Adrenal gland (tissue), 19 donors: ENCODE measurements at places on chromosomes 1 and 21.

DNA sequence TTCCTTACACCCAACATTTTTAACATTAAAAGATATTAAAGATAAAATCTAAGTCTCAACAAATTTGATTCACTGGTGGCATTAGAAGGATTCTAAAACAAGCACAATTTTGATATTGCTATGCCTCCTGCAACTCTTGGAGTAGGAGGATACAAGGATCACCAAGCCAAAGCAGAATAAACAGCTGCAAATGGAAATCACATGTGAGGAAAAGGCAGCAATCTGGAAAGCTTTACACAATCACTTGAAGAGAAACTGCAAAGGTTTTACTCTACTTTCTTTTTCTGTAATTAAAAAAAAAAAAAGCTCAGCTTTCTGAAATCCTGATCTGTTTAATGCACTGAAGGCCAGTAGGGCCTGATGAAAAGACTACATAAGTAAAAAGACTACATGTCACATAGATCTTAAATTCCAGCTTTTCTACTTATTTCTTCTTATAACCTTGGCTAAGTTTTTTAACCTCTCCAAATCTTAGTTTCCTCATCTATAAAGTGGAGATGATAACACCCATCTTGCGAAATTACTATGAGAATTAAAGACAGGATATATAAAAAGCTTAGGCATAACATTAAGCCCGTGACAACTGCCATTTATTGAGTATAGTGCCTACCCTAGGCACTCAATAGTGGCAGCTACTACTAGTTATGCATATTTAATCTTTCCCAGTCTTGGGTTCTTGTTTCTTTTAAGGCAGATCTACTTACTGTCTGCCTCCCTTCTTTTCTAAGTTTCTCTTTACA is 73.5 kb downstream of the EPS15 start:
- DNase-seq: no peak

DNA sequence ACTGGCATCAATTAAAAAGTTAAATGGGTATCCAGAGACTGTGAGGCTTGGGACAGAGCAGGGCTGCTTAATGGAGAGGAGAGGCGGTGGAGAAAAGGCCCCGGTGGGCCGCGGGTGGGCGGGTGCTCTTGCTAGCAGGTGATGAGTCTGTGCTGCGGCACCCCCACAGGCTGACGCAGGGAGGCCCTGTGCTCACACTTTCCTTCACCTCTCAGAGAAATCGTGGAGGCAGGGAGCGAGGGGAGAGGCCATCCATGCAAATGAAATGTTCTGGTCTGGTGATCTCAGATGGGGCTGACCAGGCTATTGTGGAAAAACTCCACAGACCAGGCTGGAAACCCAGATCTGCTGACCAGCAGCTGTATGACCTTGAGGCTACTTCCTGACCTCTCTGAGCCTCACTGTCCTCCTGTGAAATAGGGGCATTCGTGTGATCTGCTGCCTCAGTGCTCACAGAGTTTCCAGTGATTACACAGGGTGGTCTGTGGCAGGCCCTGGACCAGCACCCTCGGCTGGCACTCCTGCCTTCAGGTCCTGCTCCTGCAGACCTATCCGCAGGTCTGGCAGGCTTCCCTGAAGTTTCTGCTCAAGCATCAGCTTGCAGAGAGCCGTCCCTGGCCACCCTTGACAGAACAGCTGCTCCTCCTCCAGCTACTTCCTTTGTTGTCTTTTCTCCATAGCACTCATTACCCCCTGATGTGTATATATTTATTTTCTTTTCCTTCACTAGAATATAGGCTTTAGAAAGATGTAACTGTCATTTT is 89.2 kb downstream of the BEND5 start:
- DNase-seq: no peak

DNA sequence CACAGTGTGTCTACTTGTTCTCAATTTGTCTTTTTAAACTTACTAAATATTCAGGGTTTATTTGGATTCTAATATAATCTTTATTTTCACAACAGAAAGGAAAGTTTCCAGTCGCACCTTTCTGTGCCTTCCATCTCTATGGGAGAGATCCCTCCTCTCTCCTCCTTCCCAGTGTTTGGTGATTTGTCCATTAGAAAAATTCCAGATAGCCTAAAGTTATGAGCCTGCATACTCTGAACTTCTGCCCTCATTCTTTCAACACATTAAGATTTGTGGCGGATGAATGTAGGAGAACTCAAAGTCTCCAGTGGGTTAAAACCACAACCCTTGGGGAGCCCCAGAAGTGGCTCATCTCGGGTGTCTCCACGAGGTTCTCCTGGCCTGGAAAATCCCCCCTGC is 3.6 kb downstream of the NHLH2 start:
- DNase-seq: no peak

GRCh38 chr1:86860424-86860823 is 53.5 kb downstream of the SELENOF start:
- DNase-seq: no peak

DNA sequence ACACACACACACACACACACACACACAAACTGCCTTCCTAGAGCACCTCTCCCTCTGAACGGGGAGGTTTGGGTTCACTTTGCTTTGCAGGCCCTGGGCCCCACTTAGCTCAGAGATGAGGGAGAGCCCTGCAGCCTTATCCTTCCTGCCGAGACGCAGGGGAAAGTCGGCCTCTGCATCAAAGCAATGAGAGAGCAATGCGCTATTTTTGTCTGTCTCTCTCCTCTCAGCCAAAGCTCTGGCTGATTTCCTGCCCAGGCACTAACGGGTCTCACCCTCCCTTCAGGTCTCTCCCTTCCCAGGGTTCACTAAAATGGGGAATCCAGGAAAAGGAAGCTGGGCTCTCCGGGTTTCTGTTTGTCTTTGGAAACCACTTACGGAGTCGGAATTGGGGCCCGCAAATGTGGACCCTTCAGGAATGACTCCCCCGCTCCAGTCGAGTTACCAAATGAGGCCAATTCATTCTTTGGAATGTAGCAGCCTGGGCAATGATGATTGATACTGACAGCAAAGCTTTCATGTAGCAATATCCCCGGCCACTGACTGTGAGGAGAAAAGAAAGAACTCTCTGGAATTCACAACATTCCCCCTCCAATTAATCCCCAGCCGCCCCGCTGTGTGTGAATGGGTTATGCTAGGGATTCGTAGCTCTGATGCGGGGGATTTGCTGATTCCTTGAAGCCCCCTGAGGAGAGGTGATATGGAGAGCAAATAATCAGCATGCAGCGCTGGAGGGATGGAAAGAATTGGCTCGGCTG is 61.5 kb upstream of the WLS start:
- DNase-seq: no peak

DNA sequence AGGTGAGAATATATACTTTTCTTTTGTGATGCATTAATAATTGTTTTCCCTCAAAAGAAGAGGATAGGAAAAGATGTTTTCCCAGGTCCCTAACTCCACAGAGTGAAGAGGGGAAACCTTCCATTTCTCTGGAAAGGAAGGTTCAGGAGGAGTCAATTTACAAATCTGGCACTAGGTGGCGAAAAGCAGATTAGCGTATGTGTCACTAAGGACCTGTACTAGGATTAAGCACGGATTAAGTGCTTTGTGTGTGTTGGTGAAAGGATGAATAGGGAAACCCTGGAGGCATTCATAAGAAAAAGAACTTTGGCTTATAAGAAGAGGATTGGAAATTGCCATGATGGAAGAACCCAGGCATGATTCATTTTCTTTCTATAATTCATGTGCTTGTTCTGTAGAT is 410.1 kb upstream of the PLXNA2 start:
- no peak for DNase-seq

GRCh38 chr21:42465803-42466127 is 30.3 kb downstream of the RSPH1 start:
- DNase-seq: no peak

DNA sequence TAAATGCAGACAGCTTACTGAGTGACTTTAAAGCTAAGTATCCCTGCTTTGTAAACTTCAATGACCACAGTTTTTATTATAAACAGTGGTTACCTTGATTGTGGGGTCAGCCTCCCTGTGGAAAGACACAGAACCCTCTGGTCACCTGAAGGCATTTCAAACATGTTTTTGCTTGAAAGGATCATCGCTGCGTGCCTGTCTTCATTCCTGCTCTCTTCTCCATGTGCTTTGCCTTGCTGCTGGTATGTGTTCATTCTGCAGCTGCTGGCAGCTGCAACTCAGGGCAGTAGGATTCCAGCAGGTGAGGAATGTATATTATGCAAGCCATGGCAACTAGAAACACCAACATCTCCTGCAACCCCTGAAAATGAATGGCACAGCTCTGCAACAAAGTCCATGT is 81.0 kb upstream of the VAV3 start:
- no peak for DNase-seq

DNA sequence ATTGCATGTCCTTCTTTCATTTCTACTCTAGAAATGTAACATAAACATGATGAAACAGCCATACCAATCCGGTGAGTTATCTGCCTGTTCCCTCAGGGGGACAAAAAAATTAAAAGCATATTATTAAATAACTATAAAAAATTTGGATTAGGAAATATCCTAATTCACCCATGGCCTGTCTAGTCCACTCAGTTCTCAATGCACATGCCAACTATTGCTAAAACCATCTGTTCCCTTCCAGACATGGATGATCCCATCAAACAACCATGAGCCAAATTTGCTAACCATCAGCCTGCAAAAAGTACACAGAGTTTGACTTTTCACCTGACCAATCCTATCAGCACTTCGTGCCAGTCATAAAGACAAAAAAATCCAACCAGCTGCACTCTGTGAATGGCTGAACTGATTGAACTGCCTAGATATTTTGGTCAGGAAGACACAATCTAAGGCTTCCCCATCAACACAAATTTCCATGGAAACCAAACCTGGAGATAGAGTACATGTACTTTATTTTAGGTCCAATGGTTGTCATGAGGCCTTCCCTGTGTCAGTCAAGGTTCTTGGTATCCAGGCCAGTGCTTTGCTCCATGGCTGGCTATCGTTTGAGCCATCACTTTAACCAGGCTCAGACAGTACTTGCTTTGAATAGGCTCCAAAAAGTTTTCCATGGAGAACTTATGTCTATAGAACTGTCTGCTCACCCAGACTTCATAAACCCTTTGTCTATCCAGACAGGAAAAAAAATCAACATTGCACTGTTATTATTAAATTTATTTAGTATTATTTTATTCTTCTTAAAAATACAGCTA is 570.8 kb downstream of the LTN1 start:
- DNase-seq: no peak

GRCh38 chr1:245067257-245067656 is 87.5 kb upstream of the KIF26B start:
- no peak for DNase-seq

GRCh38 chr1:185896863-185897262 is 162.7 kb downstream of the HMCN1 start:
- no peak for DNase-seq

GRCh38 chr1:157497987-157498735 is 54.2 kb downstream of the FCRL5 start:
- DNase-seq: no peak

DNA sequence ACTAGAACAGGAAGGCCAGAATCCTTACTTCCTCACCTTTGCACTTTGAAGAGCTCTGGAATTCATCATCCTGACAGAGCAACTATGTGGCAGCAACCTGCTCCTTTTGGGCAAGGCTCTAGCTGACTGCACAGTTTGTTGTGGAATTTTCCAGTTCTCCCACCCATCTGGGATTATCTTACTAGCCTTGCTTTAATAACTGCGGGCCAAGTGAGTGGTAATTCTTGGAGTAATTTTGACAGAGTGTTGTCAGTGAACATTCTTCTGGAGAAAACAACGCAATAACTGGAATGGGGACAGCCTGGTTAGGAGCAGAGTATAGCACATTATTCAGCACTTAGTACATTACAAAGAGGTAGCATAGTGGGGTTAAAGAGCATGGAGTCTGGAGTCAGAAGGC is 75.3 kb downstream of the NTMT2 start:
- no peak for DNase-seq

DNA sequence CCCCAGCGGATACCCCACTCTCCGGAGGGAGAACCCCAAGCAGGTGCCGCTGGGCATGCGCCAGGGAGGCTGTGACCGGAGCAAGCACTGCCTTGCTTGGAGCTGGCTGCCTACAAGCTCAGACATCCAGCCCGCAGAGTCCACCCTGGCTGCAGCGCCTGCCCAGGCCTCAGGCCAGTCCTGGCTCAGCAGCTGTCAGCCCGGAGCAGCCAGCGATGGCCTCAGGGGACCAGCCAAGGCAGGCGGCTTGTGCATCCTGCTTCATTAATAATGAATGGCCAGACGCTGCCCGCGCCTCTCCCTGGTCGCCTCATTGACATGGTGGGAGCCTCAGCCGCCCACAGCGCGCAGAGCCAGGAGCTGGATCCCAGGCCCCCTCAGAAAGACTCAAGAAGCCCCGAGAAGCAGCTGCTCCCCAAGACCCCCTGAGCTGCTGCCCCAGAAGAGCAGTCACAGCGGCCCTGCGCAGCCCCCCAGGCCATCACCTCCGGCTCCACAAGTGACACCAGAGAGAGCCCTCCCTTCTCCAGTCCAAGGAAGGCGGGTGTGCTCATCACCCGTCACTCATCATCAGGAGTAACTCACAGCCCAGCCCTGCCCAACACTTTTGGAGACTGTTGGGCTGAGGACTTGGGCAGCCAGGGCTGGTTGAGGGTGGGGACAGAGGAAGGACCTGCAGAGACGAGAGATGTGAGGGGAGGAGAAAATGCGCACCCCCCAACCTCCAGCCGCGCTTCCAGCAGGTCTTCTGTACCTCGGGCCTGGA is 19.6 kb downstream of the KCNAB2 start:
- DNase-seq: no peak

DNA sequence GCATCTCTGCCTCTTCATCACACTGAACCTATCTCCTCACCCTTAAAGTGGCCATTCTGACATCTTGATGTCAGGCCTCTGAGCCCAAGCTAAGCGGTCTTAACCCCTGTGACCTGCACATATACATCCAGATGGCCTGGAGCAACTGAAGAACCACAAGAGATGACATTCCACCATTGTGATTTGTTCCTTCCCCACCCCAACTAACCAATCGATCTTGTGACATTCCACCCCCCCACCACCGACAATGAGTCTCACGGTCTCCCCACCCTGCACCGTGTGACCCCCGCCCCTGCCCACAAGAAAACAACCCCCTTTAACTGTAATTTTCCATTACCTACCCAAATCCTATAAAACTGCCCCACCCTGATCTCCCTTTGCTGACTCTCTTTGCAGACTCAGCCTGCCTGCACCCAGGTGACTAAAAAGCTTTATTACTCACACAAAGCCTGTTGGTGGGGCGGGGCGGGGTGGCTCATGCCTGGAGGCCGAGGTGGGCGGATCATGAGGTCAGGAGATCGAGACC is 21.0 kb upstream of the PINK1 start:
- no peak for DNase-seq

GRCh38 chr1:41842993-41843755 is 75.5 kb downstream of the HIVEP3 start:
- DNase-seq: no peak

GRCh38 chr1:68293122-68293521 is 60.8 kb upstream of the WLS start:
- DNase-seq: no peak

- DNase-seq: no peak
Observed at GRCh38 chr1:75129983-75130789, 4.0 kb upstream of the LHX8 start.

- no peak for DNase-seq
Observed at GRCh38 chr1:169043823-169044222, 62.7 kb upstream of the ATP1B1 start.

DNA sequence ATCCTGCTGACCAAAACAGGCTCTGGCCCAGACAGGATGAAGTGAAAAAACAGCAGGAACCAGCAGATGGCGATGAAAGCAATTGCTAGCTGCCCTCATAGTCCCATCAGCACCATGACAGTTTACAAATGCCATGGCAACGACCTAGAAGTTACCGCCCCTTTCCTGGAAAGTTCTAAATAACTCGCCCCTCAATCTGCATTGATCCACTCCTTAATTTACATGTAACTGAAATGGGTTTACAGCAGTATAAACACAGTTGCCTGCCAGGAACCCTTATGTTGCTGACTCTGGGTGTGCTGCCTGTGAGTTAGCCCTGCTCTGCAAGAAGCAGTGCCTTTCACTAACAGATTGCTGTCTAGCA is 65.5 kb upstream of the CR1L start:
- peak; percentile 62 for DNase-seq
